ENCODE measurements at places on chromosomes 12 and 14.

GRCh38 chr12:113826805-113827538 is 139.2 kb downstream of the RBM19 start:
- no peak for DNase-seq

DNA sequence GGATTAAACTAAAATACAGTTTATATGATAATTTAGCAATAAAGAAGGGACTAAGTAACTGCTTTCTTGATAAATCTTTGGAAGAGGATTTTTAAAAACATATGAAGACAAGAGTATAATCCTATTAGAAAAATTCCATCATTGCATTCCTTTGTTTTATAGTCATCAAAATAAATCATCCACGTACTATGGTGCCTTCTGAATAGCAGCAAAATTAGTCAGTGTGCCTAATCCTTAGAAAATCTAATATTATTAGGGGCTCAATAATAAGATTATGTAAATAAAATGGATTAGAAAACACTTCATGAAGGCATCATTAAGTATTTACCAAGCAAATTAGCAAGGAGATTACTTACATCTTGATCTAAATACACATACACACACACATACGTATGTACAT is 102.1 kb downstream of the KCNH5 start:
- no peak for DNase-seq

GRCh38 chr12:63420206-63420644 is 248.1 kb downstream of the DPY19L2 start:
- DNase-seq: peak; percentile 82

DNA sequence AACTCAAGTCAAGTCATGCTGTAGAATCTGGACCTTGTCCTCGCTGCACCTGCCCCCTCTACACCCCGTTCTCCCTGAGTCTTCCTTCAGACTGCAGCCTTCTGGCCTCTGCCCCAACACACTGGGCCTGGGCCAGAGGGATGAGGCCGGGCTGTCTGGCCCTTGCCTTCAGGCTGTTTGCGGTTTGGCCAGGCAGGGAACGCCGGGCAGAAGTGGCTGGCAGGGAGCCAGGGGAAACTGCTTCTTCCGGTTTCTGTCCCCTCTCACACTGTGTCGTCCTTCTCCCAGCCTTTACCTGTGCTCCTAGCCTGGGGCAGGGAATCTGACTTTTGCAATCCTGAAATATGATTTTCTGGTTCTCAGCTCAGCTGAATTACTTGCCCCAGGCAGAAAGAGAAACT is 13.5 kb downstream of the DGLUCY start:
- peak; percentile 64 for DNase-seq

- no peak for DNase-seq
These were observed 763.4 kb downstream of the LRFN5 start for GRCh38 chr14:42370056-42370455.

DNA sequence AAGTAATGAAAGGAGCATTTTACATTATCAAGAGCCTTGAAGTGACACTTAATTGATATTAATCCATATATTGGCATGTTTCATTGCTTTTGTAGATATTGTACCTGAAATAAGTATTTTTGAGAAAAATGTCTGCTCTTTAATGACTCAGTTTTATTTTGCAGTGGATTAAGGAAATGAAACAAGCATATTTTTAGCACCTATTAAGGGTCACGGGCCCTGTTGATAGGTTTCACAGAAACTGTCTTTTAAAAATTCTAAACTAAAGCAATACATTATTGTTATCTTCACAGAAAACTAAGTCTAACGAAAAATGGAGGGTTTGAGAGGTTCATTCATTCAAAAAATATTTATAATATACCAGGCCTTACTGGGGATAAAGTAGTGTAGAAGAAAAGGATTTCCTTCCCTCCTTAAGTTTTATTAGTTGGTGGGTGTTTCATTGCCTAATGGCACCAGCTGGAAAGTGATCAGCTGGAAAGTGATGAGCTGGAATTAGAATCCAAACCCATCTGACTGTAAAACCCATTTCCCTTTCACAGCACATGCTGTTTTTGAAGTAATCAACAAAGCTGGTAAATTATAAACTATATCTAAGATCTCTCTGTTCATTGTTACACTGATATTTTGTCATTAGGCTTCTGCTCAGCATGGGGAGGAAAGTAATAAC is 54.2 kb downstream of the PTPRQ start:
- DNase-seq: no peak

Data from NCI-H2029 (cell line).